PC-9 (cell line): ENCODE measurements at places on chromosomes 16 and 17.
A peak's percentile ranks its signal among the peaks of the same experiment; 100 is the strongest.

DNA sequence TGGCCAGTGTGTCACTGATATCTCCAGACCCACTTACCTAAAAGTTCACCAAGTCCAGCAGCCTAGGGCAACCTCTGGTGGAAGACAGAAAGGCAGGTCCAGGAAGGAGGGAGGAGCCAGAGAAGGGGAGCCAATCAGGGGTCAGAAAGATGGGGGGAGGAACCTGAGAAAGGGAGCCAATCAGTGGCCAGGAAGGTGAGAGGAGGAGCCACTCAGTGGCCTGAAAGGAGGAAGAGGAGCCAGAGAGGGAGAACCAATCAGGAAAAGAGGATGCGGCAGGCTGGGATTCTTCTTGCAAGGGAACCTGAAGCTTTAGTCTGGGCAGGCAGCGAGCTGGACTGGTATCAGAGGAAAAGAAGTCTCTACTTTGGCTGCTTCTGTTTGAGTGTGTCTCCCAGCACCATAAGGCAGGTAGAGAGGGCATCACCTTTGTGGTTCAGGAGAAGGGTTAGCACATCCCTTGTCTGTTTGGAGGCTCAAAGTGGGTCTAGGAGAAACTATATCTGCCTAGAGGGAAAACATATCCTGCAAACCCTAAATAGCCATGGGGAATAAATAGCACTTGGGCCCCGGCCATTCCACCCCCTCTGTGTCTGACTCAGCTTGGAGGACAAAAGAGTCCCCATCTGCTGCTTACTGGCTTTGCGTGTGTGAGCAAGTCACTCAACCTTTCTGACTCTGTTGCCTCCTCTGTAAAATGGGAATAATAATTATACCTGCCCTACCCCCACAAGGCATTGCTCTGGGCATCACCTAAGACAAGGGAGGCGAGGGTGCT lies 43.4 kb upstream of the CRHR1 start:
- no peaks in the 10 kb centered on the region for H3K36me3 ChIP-seq
- no peak overlapping the region for H3K4me3 ChIP-seq
- no peaks in the 10 kb centered on the region for H3K4me1 ChIP-seq
- no peak overlapping the region for H3K27ac ChIP-seq

GRCh38 chr17:29867643-29868181 lies 62.3 kb downstream of the SSH2 start:
- no peak overlapping the region for H3K4me3 ChIP-seq
- no peaks in the 10 kb centered on the region for H3K36me3 ChIP-seq
- no peak overlapping the region for H3K27ac ChIP-seq
- no peak for DNase-seq
- no peaks in the 10 kb centered on the region for H3K4me1 ChIP-seq

DNA sequence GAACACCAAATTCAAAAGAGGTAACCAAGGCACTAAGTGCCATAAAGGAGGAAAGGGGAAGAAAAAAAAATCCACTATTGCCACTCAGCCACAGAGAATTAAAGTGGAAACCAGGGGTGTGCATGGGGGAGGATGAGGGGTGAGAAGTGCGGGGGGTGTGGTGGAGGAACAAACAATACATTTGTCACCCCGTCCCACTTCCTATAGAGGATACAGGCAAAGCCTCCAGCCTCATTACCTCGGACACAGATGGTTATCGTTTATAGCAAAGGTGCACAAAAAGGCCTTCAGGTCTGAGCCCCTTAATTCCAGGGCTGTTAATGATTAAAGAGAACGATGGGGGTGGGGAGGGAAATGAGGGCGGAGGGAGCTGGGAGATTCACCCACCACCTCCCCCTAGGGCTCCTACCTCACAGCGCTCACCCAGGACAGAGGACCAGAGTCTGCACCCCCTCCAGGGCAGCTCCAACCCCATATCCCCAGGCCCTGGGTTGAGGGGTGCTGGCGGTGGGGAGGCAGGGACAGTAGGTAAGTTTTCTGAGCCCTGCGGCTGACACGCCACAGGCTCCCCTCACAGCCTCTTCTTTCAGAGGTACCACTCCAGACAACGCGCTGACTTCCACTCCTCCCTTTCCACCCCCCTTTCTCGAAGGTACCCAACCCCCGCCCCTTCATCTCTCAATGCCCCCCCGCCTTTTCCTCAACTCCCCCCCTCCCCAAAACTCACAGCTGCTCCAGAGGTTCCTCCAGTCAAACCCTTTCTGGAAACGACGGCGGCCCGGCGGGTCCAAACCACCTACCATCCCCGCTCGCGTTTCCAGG lies 470 bp downstream of the DCUN1D3 start:
- H3K27me3 ChIP-seq, result no peaks in the 10 kb centered on the region
- peaks cover 34% of the 10 kb centered on the region; the same call in 1 of the 2 replicates for H3K36me3 ChIP-seq
- peak overlapping the region; percentile 99 for H3K27ac ChIP-seq
- peak overlapping the region; percentile 84 for H3K4me3 ChIP-seq
- DNase-seq, result no peak

DNA sequence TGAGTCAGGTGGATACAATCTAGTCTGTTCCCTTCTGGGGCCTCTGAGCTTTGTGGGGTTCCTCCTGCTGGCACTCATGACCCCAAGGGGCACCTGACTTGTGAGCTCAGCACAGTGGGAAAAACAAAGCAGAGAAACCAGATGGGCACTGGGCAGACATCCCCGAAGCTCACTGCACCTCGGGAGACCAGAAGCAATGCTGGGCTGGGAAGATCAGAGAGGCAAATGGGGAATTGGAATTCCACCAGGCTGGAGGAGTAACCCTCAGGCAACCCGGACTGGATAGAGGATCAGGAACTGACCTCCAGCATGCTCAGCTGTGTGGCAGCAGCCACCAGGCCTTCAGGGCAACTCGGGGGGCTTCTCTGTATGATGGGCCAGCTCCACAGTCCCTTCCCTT lies 50.3 kb downstream of the ABCC12 start:
- no peak for DNase-seq
- no peak overlapping the region for H3K27ac ChIP-seq
- no peaks in the 10 kb centered on the region for H3K4me1 ChIP-seq
- H3K4me3 ChIP-seq, result no peak overlapping the region
- H3K36me3 ChIP-seq, result no peaks in the 10 kb centered on the region

DNA sequence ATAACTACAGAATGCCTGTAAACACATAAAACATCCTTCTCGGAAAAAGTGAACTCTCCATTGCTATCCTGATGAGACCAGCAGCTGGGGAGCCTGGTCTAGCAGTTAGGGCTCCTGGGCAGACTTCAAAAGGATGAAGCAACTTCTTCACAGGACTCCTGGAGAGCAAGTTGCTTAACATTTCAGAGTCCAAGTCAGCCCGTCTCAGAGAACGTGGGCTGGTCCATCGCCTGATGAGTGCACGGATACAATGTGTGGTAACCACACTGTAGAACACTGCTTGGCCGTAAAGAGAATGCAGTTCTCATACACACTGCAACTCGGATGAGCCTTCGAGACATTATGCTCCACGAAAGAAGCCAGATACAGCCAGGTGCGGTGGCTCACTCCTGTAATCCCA lies 52.7 kb downstream of the TMEM235 start:
- no peak overlapping the region for H3K4me3 ChIP-seq
- H3K36me3 ChIP-seq, result no peaks in the 10 kb centered on the region
- no peak for DNase-seq
- H3K4me1 ChIP-seq, result no peaks in the 10 kb centered on the region
- no peak overlapping the region for H3K27ac ChIP-seq

- H3K4me1 ChIP-seq, result peaks cover 7% of the 10 kb centered on the region; the same call in 1 of the 2 replicates
- H3K36me3 ChIP-seq, result no peaks in the 10 kb centered on the region
- no peaks in the 10 kb centered on the region for H3K27me3 ChIP-seq
- no peak overlapping the region for H3K4me3 ChIP-seq
- DNase-seq, result peak; percentile 75
- no peak overlapping the region for H3K27ac ChIP-seq
Measured at GRCh38 chr16:56871172-56871593, 6.2 kb downstream of the SLC12A3 start.

GRCh38 chr17:63840591-63841349 lies 1.7 kb downstream of the SMARCD2 start:
- H3K4me1 ChIP-seq, result peaks cover 45% of the 10 kb centered on the region
- DNase-seq, result no peak
- no peaks in the 10 kb centered on the region for H3K27me3 ChIP-seq
- peak overlapping the region; percentile 86 for H3K4me3 ChIP-seq

DNA sequence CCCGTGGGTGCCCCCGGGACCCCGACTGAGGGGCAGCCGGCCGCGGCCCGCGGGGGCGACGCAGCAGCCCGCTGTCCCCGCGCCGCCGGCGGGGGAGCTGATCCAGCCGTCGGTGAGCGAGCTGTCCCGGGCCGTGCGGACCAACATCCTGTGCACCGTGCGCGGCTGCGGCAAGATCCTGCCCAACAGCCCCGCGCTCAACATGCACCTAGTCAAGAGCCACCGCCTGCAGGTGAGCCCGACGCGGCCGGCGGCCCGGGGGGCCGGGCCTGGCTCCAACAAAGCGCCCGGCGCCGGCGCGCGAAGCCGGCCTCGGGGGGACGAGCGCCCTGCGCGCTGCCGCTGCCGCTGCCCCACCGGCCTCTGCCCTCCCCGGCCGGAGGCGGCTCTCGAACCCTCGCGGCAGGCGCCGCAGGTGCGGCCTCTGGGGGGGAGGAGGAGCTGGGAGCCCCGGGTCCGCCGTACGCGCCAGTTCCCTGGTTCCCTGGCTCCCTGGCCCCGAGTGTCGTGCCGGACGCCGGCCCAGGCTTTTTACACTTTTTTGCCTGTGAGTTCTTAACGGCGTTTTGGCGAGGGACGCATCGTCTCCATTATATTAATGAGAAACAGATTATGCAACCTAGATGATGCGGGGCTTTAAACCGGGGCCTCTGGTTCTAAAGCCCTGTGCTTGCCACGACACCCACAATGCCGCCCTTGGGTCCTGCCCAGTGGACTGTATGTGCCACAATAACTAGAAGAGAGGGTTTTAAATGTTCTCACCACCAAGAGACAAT lies 521 bp downstream of the ATMIN start:
- peaks cover 16% of the 10 kb centered on the region for H3K4me1 ChIP-seq
- no peaks in the 10 kb centered on the region for H3K27me3 ChIP-seq
- peaks cover 12% of the 10 kb centered on the region for H3K36me3 ChIP-seq
- H3K27ac ChIP-seq, result peak overlapping the region; percentile 24; the same call in 1 of the 2 replicates
- DNase-seq, result peak; percentile 18
- H3K4me3 ChIP-seq, result peak overlapping the region; percentile 91

- H3K27ac ChIP-seq, result no peak overlapping the region
- H3K36me3 ChIP-seq, result 0 out of 2 replicates have a peak, but pooled peaks cover 6% of the 10 kb centered on the region
- no peak overlapping the region for H3K4me3 ChIP-seq
- H3K27me3 ChIP-seq, result no peaks in the 10 kb centered on the region
- no peak for DNase-seq
Measured at GRCh38 chr17:76720211-76720610, 6.2 kb downstream of the JMJD6 start.

- H3K36me3 ChIP-seq, result no peaks in the 10 kb centered on the region
- H3K4me1 ChIP-seq, result peaks cover 43% of the 10 kb centered on the region
- no peak for DNase-seq
- H3K27ac ChIP-seq, result no peak overlapping the region
Measured at GRCh38 chr17:45376171-45377005, 56.3 kb downstream of the ARHGAP27 start.

DNA sequence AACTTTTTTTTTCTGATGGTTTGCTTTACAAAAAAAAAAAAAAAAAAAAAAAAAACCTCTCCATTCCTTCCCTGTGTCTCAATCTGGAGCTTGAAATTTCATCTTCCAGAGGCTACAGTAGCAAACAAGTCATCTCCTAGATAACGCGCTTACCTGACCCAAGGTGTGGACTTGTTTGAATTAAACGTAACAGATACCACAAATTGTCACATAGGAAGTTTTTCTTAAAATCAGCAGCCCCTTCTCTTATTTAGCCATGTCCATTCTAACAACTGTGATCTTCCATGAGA lies 2.0 kb downstream of the STAT5B start:
- no peak overlapping the region for H3K27ac ChIP-seq
- H3K4me1 ChIP-seq, result peaks cover 24% of the 10 kb centered on the region
- no peaks in the 10 kb centered on the region for H3K36me3 ChIP-seq
- DNase-seq, result no peak
- H3K4me3 ChIP-seq, result 0 out of 2 replicates have a peak overlapping the region, but pooled peaks have one; percentile 83

- DNase-seq, result no peak
- no peaks in the 10 kb centered on the region for H3K4me1 ChIP-seq
- no peak overlapping the region for H3K4me3 ChIP-seq
- no peak overlapping the region for H3K27ac ChIP-seq
Measured at GRCh38 chr17:35554668-35555067, 6.0 kb downstream of the SLFN14 start.

DNA sequence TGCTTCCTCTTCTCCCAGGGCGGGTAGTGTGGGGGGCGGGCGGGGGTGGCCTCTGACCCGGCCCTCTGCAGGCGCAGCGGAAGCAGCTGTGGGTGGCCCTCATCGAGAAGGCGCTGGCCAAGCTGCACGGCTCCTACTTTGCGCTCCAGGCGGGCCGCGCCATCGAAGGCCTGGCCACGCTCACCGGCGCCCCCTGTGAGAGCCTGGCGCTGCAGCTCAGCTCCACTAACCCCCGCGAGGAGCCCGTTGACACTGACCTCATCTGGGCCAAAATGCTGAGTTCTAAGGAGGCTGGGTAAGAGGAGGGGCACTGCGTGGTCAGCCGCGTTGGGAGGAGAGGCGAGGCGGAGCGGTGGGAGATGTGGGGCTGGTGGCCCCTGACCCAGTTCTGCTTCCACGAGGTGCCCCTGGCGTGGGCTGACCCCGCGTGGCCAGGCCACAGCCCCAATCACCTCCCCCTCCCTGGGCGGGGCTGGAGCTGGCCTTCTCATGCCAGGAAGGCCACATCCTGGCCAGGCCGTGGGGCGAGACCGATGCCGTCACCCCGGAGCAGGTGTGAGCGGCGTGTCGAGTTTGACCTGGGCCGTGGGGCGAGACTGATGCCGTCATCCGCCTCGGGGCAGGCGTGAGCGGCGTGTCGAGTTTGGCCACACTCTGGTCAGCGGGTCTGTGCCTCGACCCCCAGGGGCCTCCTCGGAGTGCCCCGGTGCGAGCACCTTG lies 10.5 kb upstream of the PRR35 start:
- H3K27me3 ChIP-seq, result no peaks in the 10 kb centered on the region
- H3K4me1 ChIP-seq, result no peaks in the 10 kb centered on the region
- H3K27ac ChIP-seq, result no peak overlapping the region
- no peaks in the 10 kb centered on the region for H3K36me3 ChIP-seq

GRCh38 chr17:9521062-9521461 lies 54.6 kb downstream of the STX8 start:
- H3K27me3 ChIP-seq, result no peaks in the 10 kb centered on the region
- no peaks in the 10 kb centered on the region for H3K4me1 ChIP-seq
- H3K4me3 ChIP-seq, result no peak overlapping the region
- DNase-seq, result no peak
- H3K27ac ChIP-seq, result no peak overlapping the region

- H3K4me1 ChIP-seq, result peaks cover 7% of the 10 kb centered on the region; the same call in 1 of the 2 replicates
- H3K36me3 ChIP-seq, result no peaks in the 10 kb centered on the region
- H3K27ac ChIP-seq, result no peak overlapping the region
- no peak overlapping the region for H3K4me3 ChIP-seq
- peaks cover 48% of the 10 kb centered on the region for H3K27me3 ChIP-seq
Measured at GRCh38 chr17:27858621-27859305, 34.4 kb downstream of the LYRM9 start.
